Skeletal muscle tissue (tissue), 5 donors: ENCODE measurements at places on chromosomes 5 and 9. TPM values are rescaled to one million over a fixed set of nuclear protein-coding genes. Genes with fewer than 3 reads are reported as not detected.

The KCNN2 gene
- 16.2 TPM for total RNA-seq

The RNF183 gene
- total RNA-seq = not detected

The RFESD gene
- total RNA-seq = 3.1 TPM

The HAVCR1 gene
- 0.52 TPM for total RNA-seq

The MARCOL gene
- total RNA-seq = not detected

The STK10 gene
- 12.0 TPM for total RNA-seq

The PWWP2A gene
- 13.0 TPM for total RNA-seq

The CCL19 gene
- total RNA-seq = not detected

The IL9 gene
- not detected for total RNA-seq

The OLFML2A gene
- 65.8 TPM for total RNA-seq

The ENHO gene
- 4.2 TPM for total RNA-seq

The TMOD1 gene
- 45.9 TPM for total RNA-seq

The PCDHGA11 gene
- 6.8 TPM for total RNA-seq
